ENCODE measurements at places on chromosomes 16 and 17. TPM values are rescaled to one million over a fixed set of nuclear protein-coding genes. Genes with fewer than 3 reads are reported as not detected.

- H3K27ac ChIP-seq, result peak overlapping the region; percentile 77
- no peaks in the 10 kb centered on the region for H3K36me3 ChIP-seq
- DNase-seq, result no peak
- peaks cover 10% of the 10 kb centered on the region for H3K4me1 ChIP-seq
- H3K4me3 ChIP-seq, result no peak overlapping the region
These were observed 8.8 kb downstream of the JUP start for GRCh38 chr17:41777574-41778188.

The SECTM1 gene
- total RNA-seq, result 49.5 TPM

GRCh38 chr17:57143361-57143760, 58.3 kb downstream of the AKAP1 start:
- H3K4me3 ChIP-seq, result no peak overlapping the region
- no peak overlapping the region for H3K27ac ChIP-seq
- no peak for DNase-seq
- H3K27me3 ChIP-seq, result no peaks in the 10 kb centered on the region

- no peak overlapping the region for H3K27ac ChIP-seq
- no peaks in the 10 kb centered on the region for H3K36me3 ChIP-seq
- DNase-seq, result no peak
- no peaks in the 10 kb centered on the region for H3K4me1 ChIP-seq
These were observed 29.5 kb upstream of the ZNF469 start for GRCh38 chr16:88353232-88353631.

DNA sequence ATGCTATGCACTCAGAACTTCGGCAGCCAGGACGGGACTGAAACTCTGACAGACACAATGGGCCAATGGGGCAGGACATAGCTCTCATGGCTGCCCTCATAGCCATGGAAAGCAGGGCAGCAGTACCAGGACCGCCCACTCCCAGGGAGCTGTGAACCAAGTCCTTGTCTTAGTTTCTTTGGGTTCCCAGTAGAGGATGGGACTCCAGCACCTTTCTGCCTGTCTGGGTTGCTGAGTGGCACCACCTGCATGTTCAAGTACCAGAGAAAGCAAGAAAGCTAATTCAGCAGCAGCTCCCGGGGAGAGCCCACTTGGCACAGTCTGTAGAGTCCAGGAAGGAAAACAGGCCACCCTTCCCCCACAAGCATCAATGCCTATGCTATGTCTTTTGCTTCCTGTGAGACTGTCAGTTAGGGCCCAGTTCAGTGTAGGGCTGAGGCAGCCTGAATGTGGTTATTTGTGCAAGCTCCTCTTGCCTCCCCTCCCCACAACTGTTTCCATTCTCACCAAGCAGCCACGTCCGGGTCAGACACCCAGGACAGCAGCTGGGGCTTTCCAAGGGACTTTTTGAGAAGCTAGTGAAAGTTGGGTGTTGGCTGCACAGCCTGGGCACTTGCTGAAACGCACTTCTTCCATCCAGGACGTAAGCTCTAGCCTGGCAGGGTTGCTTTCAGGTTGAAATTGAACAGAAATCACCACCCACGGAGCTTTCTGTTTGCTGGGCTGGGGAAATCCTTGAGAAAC, 7.8 kb downstream of the SUPT4H1 start:
- H3K4me3 ChIP-seq, result no peak overlapping the region
- H3K36me3 ChIP-seq, result peaks cover 46% of the 10 kb centered on the region
- no peak for DNase-seq
